Right renal cortex interstitium (tissue), 3 donors: ENCODE measurements at places on chromosomes 2 and 18. TPM values are rescaled to one million over a fixed set of nuclear protein-coding genes. Genes with fewer than 3 reads are reported as not detected.

- DNase-seq: no peak
Measured at GRCh38 chr2:78845664-78846185, 179.8 kb upstream of the REG3G start.

- DNase-seq: no peak
Measured at GRCh38 chr2:65666156-65666725, 233.8 kb upstream of the SPRED2 start.

RUFY4 gene
- polyA plus RNA-seq: 0.24 TPM

DNA sequence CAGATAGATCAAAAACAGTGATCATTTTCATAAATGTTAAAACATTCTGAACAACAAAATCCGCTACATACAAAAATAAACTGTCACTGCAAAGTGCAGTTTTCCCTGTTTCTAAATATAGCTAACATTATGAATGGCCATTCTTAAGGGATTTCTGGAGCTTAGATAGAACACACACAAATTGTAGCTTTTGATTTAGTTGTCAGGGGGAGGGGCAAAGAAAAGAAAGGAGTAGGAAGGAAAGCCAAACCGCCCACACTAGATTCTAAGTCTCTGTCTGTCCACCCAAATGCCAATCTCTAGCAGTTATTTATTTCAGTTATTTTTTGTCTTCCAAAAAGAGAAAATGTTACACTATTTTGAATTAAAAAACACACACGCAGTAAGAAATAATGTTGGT lies 182.4 kb downstream of the CDH2 start:
- DNase-seq: no peak

DNA sequence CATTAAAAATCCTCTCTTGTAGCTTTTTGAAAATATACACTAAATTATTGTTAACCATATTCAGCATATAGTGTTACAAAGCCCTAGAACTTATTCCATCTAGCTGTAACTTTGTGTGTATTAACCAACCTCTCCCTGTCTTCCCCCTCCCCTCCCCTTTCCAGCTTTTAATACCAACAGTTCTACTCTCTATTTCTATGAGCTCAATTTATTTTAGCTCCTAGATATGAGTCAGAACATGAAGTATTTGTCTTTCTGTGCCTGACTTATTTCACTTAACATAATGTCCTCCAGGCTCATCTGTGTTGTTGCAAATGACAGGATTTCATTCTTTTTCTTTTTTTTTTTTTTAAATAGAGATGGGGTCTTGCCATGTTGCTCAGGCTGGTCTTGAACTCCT lies 45.1 kb downstream of the GPD2 start:
- DNase-seq: no peak

DNA sequence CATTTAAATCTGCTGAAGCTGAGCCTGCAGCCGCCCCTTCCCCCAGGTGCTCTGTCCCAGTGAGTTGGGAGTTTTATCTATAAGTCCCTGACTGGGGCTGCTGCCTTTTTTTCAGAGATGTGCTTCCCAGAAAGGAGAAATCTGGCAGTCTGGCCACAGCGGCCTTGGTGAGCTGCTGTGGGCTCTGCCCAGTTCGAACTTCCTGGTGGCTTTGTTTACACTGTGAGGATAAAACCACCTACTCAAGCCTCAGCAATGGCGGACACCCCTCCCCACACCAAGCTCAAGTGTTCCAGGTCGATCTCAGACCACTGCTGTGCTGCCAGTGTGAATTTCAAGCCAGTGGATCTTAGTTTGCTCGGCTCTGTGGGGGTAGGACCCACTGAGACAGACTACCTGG lies 97.3 kb downstream of the ACAA2 start:
- no peak for DNase-seq

GRCh38 chr18:13653746-13654433 lies 72.5 kb downstream of the FAM210A start:
- DNase-seq: no peak

DNA sequence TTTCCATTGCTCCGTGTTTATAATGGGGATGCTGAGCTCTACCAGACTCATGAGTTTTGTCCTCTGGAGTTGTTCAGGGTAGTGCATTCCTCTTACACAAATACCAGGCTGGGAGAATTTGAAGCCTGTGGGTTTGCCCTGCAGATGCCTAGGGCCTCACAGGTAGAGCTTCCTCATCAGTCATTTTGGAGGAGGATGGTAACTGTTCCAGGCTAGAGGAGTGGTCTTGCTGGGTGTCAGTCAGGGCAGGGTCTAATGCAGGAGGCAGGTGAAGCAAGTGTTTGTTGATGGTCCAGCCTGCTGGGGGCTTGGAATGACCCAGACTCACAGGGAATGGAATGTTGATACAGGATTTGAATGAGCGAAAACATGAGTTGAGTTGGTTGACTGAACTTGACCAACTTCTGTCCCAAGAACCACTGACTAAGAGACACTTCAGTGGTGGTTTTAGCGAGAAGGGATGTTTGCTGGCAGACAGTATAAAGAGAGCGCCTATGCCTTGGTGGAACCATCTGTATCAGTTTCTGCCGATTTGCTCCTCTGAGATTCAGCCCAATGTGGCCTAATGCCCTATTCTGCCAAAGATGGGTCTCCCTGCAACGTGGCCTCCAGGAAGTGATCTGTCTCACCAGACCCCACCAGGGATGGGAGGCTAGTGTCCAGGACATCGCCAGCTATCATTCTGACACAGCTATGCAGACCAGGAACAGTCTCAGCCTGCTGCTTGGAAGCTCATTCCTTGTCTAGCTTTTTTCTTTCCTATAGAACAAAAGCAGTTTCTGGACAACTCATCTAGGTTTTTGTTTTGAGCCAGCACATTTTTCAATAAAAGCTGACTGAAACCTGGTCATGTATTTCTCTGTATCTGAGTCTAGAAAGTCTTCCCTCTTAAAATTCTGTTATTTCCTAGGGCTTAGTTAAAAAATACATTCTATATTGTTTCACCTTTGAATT lies 9.3 kb downstream of the IL1R2 start:
- DNase-seq: no peak

DNA sequence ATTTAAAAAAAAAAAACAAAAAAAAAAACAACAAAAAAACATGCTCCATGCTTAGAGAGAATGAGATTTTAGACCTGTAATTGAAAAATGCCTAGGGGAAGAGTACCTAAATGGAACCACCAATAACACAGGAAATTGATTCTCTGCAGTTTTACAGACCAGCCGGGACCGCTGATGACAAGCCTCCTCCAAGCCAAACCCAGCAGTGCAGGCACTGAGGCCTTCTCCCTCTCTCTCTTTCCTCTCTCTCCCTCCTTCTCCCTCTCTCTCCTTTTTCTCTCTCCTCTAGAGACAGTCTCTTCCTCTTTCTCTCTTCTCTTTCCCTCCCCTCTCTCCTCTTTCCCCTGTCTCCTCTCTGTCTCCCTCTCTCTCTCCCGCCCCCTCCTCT lies 228.8 kb upstream of the COPS8 start:
- no peak for DNase-seq

TMEM178A gene
- polyA plus RNA-seq: 74.1 TPM

- no peak for DNase-seq
Measured at GRCh38 chr2:174561283-174561971, 36.2 kb downstream of the WIPF1 start.

DNA sequence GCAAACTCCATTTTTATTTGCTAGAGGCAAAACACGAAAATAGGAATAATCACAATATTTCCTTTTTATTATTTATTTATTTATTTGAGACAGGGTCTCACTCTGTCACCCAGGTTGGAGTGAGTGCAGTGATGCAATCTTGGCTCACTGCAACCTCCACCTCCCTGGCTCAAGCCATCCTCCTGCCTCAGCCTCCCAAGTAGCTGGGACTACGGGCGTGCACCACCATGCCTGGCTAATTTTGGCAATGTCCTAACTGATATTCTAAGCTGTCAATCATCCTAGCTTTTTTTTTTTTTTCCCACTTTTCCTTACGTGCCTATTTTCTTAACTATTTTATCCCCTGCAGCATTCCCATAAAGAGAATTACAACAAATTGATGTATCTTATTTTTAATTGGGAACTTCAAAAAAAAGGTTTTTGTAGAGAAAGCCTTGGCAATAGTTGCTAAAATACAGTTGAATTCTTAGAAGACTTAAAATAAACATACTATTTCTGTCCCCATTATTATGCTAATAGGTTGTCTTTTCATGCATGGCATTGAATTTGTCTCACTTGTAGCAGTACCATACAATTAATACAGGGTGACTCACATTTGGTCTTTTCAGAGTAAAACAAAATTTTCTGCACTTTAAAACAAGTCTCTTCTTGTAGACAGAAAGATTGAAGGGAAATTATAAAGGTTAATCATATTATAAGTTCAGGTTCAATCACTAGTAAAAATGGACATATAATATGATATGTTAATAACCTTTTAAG lies 153.5 kb downstream of the SLC39A10 start:
- DNase-seq: no peak

DNA sequence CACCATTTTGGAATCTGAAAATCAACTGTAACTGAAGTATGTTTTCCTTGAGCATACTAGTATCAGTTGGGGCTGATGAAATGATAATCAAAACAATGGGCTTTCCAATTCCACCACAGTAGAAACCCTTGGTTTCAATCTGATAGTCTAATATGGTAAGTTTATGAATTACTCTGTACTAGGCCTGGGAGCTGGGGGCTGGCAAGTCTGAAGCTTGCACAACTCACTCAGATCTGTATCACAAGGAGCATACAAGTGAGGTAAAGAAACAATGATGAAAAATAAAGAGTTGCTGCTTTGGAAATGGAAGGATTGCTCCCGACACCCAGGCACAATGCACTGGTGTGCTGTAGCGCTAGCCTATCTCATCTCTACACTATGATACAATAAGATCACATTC lies 19.4 kb downstream of the ZEB2 start:
- DNase-seq: no peak

- no peak for DNase-seq
Measured at GRCh38 chr2:70962885-70963878, 15.2 kb upstream of the ANKRD53 start.

GRCh38 chr2:44063033-44063432 lies 67.2 kb upstream of the LRPPRC start:
- DNase-seq: no peak

RTTN gene
- polyA plus RNA-seq: 20.2 TPM

ASPRV1 gene
- polyA plus RNA-seq: 4.6 TPM

GRCh38 chr2:197121255-197121654 lies 189.3 kb downstream of the ANKRD44 start:
- DNase-seq: no peak

DNA sequence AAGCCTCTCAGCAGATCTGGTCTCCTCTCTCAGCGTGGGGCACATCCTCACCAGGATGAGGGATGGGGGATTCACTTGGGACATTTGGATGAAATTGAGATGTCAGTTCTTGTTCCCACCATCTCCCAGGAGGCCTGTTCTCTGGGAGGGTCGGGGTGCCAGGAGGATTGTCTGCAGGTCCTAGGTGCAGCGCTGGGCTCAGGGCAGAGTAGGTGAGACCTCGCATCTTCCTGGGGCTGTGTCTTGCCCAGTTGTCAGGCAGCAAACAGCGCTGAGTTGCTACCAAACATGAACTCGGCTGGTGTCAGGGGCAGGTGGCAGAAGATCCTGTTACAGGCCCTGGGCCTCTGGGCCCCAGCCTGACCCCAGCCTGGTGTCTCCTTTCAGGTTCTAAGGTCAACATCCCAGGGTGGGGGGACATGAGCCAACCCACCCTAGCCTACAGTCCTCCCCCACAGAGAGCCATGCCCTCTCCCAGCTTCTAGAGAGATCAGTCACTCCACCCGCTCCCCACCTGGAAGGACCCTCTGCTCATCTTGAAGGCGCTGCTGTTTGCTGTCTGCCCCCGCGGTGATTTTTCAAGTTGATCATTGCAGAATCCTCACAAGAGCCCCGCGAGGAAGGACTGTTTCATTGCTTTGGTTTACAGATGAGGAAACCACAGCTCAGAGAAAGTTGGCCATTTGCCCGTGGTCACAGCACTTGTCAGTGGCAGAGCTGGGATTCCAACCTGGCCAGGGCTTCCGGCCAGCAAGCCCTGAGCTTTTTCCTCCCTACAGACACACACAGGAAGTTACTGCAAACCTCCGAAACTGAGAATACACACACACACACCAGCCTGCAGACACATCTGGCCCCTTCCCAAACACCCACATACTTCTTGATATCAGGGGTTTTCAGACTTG lies 83.9 kb downstream of the STPG4 start:
- DNase-seq: no peak

GRCh38 chr2:231568098-231568784 lies 24.4 kb upstream of the TEX44 start:
- no peak for DNase-seq

DNA sequence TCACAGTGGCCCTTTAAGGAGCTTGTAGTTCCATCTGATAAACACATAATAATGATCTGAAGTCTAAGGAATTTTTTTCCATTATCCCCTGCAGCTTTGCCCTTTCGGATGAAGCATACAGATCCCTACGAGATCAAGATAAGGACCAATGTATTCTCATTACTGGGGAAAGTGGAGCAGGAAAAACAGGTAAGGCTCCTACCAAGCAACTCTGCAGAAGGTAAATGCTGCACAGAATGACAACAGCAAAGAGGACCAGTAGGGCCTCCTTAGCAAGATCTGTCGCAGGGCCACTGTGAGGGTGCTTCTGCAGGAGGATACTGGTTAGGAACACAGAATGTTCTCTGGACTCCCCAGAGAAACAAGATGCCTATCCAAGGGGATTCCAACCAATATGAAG lies 84.6 kb downstream of the MYO1B start:
- no peak for DNase-seq

GRB14 gene
- 59.6 TPM for polyA plus RNA-seq

DNA sequence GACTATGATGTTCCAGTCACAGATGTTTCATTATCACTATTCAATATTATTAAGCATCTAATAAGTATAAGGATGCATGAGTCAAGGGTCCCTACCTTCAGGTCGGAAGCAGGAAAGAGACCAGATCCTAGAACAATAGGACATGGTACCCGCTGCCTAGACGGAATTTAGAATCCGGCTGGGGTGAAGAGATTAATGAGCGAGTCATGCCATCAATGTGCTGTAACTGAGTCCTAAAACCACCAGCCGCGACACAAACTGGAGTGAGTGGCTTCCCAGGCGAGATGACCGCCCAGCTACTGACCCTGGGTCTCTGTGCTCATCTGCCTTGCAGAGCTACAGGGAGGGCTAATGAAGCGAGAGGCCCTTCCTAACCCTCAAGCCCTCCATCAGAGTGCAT lies 73.6 kb downstream of the DNMT3A start:
- DNase-seq: no peak

GPR17 gene
- polyA plus RNA-seq: 0.53 TPM

DNA sequence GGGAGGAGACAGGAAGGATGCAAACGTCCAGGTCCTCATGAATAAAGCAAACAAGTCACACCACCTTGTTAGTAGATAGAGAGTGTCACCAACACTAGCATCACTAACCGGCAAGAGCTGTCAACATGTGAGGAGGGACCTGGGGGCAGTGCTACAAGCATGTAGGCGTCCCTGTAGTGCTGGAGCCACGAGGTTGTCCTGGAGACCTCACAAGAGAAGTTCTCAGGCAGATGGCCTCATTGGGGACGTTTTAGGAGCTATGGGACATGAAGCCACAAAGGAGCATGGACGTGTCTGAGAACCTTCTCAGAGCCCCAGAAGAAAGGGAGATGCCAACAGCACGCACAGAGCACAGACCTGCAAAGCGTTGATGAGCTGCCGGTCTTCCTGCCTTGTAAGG lies 70.0 kb downstream of the COL6A3 start:
- DNase-seq: no peak

ATOH8 gene
- polyA plus RNA-seq: 11.2 TPM

- no peak for DNase-seq
Measured at GRCh38 chr18:79355433-79356335, 40.0 kb upstream of the NFATC1 start.
